ENCODE measurements at places on chromosomes 7 and 10.

DNA sequence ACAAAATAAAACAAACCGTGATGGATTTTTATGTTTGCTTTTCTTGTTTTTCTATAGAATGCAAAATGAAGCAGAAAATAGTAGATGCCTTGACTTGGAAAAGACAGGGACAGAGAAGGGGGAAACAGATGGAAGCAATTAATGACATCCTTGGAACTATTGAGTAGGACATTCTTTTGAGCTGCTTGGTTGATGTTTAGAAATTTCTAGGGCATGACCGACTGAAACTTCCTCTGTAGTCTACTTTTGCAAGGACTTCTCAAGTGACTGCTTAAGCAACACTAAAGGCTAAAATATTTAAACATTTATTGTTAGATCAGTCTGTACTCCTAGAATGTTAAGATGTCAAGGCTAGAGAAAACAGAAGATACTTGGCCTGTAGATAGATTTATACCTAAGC lies 49.4 kb downstream of the VCL start:
- no peak for DNase-seq

GRCh38 chr7:117630501-117630900 lies 150.7 kb downstream of the CFTR start:
- DNase-seq = no peak

- DNase-seq = no peak
Observed at GRCh38 chr10:24255881-24256311, 47.0 kb downstream of the KIAA1217 start.

DNA sequence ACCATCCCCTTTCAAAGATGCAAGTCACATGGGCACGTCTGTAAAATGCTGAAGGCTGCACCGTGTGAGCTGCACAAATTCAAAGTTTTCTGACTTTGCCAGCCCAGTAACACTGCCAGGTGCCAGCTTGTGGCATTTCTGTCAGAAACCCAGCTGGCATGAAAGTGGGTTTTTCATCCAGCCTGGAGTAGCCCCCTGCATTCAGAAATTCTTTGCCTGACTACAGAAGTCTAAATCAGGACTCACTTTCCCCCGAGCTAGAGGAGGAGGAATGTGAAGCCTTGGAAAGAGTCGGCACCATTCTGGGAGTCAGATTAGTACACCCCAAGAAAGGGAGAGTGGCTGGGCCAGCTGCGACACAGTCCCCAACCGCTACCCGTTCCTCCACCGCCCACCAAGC lies 56.7 kb upstream of the EN2 start:
- DNase-seq = no peak

GRCh38 chr7:14207711-14208110 lies 218.2 kb upstream of the ETV1 start:
- DNase-seq = no peak

DNA sequence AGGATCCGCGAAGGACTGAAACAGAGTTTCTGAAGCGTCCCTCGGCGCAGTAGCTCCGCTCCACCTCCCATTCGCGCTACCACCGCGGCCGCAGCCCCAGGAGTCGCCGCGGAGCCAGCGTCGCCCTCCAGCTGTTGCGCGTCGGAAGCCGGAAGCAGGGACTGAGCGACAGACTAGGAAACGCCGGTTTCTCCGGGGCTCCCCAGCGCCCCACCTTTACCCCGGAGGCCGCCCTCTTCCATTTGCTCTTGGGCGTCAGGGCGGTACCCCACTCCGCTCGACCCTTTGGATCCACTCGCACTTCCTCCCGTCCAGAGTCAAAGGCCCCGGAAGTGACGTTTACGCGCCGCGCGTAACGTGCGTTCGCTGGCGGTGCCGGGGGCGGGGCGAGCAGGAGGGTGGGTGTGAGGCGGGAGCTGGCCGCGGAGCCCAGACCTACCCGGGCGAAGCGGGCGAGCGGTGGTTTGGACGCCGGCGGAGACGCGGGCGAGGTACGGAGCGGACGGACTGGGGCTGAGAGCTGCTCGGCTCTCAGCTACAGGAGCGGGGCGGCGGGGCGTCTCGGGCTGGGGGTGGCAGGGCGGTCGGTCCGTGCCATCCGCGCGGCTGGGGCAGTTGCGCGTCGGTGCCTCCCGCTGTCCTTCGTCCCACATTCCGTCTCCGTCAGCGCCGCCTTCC lies at the start of gene RABGEF1:
TSS of gene RABGEF1 (plus strand) at position 432 of the 678 bp plus-strand sequence. CDS start 31,167 bp downstream, outside the sequence.
- DNase-seq = peak; percentile 97

- DNase-seq = no peak
Observed at GRCh38 chr7:30562498-30562897, 32.2 kb upstream of the GARS1 start.

- DNase-seq = no peak
Observed at GRCh38 chr7:28528899-28529298, 116.6 kb downstream of the CREB5 start.

- DNase-seq = no peak
Observed at GRCh38 chr7:84462259-84462658, 267.7 kb upstream of the SEMA3A start.

- DNase-seq = no peak
Observed at GRCh38 chr7:92794831-92795230, 41.5 kb downstream of the CDK6 start.
